Bronchial epithelial cell (primary cell): ENCODE measurements at places on chromosomes 4 and X.

GRCh38 chr4:184433258-184433892 is 41.0 kb downstream of the IRF2 start:
- no peak for DNase-seq

- DNase-seq: no peak
These were observed 53.5 kb downstream of the KIF4A start for GRCh38 chrX:70343435-70343834.

DNA sequence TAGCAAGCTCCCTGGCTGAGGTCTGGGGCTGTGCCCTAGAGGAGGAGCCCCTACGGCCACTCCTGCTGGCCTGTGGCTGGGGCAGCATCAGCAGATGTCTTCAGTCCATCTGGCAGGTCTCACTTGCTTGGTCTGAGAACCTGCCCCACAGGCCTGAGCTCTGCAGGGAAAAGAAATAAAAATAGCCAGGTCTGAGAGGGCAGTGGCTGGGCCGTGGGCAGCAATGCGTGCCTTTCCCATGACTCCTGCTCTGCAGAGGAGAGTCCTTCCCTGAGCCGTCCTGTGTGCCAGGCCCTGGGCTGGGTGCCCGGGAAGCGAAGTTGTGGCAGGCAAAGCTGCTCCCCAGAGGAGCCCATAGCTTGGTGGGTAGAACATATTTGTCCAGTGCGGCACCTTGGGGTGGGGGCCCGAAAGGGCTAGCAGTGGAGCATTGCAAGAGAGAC is 11.3 kb upstream of the KIAA0232 start:
- DNase-seq: no peak

- DNase-seq: no peak
These were observed 161.2 kb upstream of the SPRY1 start for GRCh38 chr4:123235431-123235830.

GRCh38 chr4:43242606-43243005 is 350.1 kb downstream of the GRXCR1 start:
- peak; percentile 3 for DNase-seq

GRCh38 chr4:17941731-17942130 is 79.8 kb downstream of the LCORL start:
- peak; percentile 50 for DNase-seq

- DNase-seq: no peak
These were observed 146.2 kb downstream of the SOWAHB start for GRCh38 chr4:76751612-76752343.

GRCh38 chrX:96994093-96994492 is 110.4 kb downstream of the RPA4 start:
- no peak for DNase-seq

DNA sequence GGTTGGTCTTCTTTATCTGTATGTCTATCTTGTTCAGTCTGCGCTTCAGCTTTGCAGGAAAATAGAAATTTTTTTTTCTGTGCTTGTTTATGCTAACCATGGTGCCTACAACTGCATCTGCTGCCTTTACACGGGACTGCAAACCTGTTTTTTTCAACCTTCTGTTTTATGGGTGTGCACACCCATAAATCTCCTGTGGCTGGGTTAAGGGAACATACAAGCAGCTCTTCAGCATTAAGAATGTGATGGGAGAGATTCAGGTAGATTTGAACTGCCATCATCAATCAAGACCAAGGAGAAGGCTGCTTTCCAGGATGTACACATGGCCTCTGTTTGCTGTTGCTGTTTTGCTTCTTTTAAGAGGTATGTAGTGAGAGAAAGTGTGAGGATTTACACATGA is 502.9 kb downstream of the ANKRD50 start:
- no peak for DNase-seq

DNA sequence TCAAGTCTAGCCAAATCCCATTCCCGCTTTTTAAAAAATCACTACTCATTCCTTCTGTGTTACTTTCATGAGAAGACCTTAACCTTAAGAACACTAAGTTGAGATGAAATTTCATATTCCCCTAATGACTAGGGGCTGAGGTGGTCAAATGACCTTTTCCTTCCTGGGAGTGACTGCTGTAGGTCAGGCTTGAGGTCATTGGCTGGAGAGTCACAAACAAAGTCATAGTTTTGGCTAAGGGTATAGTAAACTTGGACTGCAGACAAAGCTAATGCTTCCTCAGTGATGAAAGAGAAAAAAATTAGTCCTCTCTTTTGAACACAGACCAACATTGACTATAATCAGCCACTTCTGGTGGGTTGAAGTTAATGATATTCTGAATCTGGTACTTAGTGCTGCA is 16.0 kb upstream of the FGF2 start:
- DNase-seq: no peak

DNA sequence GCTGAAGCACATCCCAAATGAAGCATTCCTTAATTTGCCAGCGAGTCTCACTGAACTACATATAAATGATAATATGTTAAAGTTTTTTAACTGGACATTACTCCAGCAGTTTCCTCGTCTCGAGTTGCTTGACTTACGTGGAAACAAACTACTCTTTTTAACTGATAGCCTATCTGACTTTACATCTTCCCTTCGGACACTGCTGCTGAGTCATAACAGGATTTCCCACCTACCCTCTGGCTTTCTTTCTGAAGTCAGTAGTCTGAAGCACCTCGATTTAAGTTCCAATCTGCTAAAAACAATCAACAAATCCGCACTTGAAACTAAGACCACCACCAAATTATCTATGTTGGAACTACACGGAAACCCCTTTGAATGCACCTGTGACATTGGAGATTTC is 14.6 kb downstream of the TLR8 start:
- DNase-seq: no peak

GRCh38 chr4:76987153-76987591 is 37.6 kb downstream of the SEPTIN11 start:
- no peak for DNase-seq

GRCh38 chr4:16883806-16884205 is 14.6 kb downstream of the LDB2 start:
- no peak for DNase-seq

GRCh38 chrX:106919932-106920452 is at the start of gene CLDN2:
Gene CLDN2, plus strand, starts transcription at chrX:106920402. Its CDS starts 7,827 bp downstream, at chrX:106928229.
- DNase-seq: no peak

- no peak for DNase-seq
These were observed 28.4 kb upstream of the WDR1 start for GRCh38 chr4:10144966-10145365.

- DNase-seq: no peak
These were observed 44.4 kb downstream of the TSC22D3 start for GRCh38 chrX:107730991-107731766.

- DNase-seq: peak; percentile 81
These were observed 46.6 kb upstream of the MAGEC2 start for GRCh38 chrX:142251680-142252079.

DNA sequence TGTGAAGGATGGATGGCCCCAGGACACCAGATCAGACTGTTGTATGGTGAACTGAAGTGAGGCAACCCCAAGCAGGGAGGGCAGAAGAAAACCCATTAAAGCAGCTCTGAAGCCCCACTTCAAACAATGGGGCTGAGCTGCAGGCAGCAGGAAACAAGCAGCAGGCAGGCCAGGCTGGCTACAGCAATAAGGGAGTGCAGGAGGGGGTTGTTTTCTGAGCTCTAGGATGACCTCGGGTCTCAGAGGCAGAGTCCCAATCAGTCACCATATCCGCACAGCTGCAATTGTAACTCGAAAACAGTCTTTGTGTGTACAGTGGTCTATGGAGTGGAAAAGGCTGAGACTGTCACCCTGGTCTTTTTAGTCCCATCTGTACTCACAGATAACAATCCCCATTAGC is 90.4 kb downstream of the COL4A6 start:
- DNase-seq: no peak
